ENCODE measurements at places on chromosomes 4 and X.
A peak's percentile ranks its signal among the peaks of the same experiment; 100 is the strongest.

- no peak for DNase-seq
Observed at GRCh38 chr4:160110891-160111290, 1008.0 kb downstream of the RAPGEF2 start.

- peak; percentile 15 for DNase-seq
Observed at GRCh38 chr4:53804719-53805118, 213.4 kb upstream of the LNX1 start.

DNA sequence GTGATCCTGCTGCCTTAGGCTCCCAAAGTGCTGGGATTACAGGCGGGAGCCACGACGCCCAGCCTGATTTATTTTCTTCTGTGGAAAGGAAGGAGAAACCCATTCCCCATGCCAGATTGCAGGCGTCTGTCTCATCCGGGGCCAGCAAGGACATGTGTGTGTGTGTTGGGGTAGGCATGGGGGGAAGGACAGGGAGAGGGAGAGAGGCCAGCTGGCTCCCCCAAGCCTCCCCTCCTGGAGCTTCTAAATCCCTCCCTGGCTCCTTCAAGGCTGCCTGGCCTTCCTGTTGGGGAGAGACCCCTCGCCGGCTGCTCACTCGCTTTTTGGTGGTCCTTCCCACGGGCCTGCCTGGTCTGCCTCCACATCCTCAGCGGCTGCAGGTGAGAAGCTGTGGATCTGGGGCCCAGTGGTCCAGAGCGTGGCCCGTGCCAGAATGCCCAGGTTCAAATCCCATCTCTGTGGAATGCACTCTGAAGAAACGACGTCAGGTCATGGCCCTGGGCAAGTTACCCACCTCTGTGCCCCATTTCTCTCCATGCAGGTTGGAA is 1.3 kb upstream of the PLXNB3 start:
- no peak for DNase-seq

DNA sequence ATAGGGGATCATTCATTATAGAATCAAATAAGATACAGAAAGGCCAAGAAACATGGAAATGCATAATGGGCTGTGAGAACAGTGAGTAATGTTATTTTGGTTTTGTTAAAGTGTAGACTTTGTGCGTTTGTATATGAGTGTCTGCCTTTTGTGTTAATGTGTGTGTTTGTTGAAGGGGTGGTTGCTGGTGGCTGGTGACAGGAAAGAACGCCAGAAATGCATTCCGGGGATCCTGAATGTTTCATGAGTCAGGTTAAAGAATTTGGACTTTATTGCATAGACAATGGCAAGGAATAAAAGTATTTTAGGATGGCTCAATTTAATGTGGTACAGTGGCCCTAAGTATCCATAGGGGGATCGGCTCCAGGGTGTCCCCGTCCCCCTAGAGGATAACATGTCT is 1228.9 kb downstream of the PCDH7 start:
- no peak for DNase-seq

DNA sequence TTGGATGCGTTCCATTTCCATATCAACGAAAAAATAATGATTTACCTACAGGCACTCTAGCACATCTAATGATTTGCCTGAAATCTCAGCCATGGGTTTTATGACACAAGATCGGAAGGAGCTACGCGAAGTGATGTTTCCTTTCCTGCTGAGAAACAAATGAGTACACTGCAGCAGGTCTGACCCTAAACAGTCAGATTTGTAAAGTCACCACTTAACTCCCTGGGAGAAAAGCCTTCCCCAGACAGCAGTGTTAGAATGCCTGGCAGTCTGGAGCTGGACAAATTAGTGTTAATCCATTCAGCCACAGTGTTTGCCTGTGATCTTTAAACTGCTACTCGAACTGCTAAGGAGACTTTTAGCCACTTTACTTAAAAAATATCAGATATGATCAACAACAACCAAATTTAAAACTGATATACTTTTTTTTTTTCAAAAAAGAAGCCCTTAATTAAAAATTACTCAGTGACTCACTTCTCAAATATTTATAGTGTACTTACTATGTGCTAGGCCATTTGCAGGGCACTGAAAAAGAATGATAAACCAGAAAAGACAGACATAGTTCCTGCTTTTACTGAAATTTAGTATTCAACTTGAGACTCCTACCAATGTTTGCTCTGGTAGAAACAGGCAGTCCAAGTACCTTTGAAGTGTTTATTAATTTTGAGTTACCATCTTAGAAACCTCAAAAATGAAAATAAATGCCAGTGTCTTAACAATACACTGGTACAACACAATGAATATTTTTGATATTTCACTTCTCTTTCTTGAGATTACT is 104.5 kb downstream of the SHISA3 start:
- no peak for DNase-seq

DNA sequence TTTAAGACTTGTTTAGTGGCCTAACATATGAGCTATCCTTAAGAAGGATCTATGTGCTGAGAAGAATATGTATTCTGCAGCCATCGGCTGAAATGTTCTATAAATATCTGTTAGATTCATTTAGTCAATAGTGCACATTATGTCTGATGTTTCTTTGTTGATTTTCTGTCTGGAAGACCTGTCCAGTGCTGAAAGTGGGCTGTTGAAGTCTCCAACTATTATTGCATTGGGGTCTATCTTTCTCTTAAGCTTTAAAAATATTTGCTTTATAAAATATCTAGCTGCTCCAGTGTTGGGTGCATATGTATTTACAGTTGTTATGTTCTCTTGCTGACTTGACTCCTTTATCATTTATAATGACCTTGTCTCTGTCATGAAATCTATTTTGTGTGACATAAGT is 9.4 kb upstream of the BLTP1 start:
- no peak for DNase-seq

DNA sequence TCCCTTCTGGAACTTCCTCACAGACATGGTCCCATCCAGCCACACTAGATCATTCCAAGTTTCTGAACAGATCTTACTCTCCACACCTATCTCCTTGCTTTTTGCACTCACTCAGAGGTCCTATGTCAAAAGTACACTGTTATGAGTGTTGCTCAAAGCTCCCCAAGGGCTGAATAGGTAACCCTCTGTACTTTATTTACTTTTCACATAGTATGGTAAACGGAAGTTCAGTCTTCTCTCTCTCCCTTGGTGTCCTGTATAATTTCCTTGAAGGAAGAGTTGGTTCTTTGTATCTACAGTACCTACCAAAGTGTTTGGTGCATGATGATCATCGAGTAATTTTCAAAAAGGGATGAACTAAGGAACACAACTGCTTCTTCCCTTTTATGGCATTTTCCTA is 74.4 kb downstream of the ARHGEF38 start:
- DNase-seq = no peak

DNA sequence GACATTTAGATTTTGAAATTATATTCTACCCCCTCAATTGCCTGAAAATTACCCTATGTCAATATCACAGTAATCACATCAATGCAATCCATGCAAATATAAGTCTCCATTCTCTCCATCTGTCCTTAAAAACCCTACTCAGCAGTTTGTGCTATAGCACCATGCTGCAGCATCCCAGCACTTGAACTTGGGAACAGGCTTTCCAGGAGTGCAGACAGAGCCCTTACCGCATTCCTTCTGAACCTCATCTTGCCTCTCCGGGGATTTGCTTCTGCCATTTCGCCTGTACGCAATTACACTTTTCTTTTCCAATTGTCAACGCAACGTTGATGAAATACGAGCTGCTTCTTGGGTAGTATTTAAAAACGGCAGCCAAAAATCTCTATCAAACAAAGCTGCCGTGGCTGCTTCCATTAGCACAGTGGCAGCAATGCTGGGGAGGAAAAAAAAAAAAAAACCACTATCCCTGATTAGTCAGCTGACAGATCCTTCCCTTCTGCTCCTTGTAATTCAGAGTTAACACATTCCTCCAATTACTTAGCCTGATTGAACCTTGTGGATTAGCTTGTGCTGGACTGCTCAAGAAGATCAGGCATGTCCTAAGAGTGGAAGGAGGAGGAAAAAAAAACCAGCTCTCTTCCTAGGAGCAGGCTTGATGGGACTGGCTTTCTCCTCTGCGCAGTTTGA is 65.6 kb downstream of the MCF2 start:
- DNase-seq = peak; percentile 28

- no peak for DNase-seq
Observed at GRCh38 chr4:94395562-94395961, 52.9 kb upstream of the HPGDS start.

- DNase-seq = peak; percentile 43
Observed at GRCh38 chr4:184347251-184348239, 126.8 kb downstream of the IRF2 start.

- DNase-seq = peak; percentile 1
Observed at GRCh38 chrX:137067147-137067546, 33.4 kb upstream of the GPR101 start.

GRCh38 chr4:158197194-158197776 is 13.0 kb upstream of the TMEM144 start:
- no peak for DNase-seq

- no peak for DNase-seq
Observed at GRCh38 chr4:26830033-26830432, 30.6 kb upstream of the STIM2 start.

GRCh38 chr4:123977641-123978081 is 581.1 kb downstream of the SPRY1 start:
- DNase-seq = no peak

GRCh38 chr4:81565142-81565870 is 93.6 kb upstream of the RASGEF1B start:
- DNase-seq = no peak

- DNase-seq = no peak
Observed at GRCh38 chr4:107837317-107837716, 12.6 kb downstream of the SGMS2 start.

GRCh38 chrX:20362268-20363267 is 95.9 kb upstream of the RPS6KA3 start:
- no peak for DNase-seq

DNA sequence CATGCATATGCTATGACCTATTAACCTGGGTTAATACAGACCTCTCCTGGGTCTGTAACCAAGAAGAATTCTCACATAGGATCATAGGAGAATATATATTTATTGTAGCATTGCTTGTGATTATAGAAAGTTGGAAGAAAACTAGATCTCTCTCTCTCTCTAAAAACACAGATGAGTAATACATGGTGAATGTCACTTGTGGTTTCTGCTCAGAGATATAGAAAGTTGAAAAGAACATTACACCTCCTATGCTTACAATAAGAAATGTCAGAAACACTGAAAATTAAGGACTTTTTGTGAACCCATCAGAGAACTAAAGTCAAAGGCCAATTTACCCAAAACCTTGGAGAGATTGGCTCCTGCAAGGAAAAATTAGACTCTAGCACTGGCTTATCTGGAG is 1389.5 kb downstream of the FAM133A start:
- peak; percentile 66 for DNase-seq

DNA sequence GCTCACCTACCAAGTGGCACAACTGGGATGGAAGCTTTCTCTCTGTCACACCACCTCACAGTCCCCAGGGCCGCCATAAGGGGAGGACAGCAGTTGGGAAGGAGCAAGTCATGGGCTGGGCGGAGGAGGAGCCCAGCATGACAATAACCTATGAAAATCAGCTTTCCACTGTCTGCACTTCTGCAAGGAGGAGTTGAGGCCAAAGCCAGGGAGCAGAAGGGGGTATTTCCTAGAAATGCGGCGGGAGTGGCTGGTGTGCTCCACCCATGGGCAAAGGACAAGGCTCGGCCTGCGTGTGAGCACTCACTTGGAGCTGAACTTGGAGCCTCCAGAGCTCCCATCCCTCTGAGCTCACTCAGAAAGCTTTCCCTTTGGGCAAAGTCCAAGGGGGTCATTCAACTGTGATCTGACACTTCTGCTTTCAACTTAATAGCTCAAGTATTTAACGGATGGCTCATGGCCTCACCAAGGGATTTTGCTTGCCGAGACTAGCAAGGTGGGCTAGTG is 18.5 kb downstream of the APLN start:
- no peak for DNase-seq

GRCh38 chrX:31652650-31653049 is 580.8 kb upstream of the FTHL17 start:
- DNase-seq = no peak

GRCh38 chr4:5144384-5144783 is 93.1 kb downstream of the STK32B start:
- no peak for DNase-seq

- peak; percentile 37 for DNase-seq
Observed at GRCh38 chr4:84967243-84967690, 777 bp upstream of the WDFY3 start.

GRCh38 chr4:176193938-176194337 is 1.4 kb downstream of the SPATA4 start:
- peak; percentile 85 for DNase-seq

- DNase-seq = no peak
Observed at GRCh38 chr4:184861047-184861446, 35.3 kb upstream of the ACSL1 start.

GRCh38 chr4:185298728-185299430 is 89.5 kb downstream of the SNX25 start:
- DNase-seq = no peak

DNA sequence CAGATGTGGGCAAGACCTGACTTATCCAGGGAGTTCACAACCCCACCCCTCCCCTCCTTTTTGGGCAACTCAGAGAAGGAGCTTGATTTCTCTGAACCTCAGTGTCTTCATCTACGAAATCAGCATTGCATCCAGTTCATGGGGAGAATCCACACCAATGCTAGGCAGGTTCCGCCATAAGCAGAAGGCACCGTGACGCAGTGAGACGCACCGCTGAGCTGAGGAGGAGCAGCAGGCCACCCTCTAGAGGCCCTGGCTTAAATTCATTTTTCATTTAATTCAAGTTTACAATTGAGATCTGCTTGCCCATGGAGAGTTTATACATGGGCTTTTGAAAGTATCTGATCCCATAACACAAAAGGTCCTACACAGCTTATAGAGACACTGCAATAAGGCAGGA is 55.7 kb downstream of the CPZ start:
- DNase-seq = no peak

DNA sequence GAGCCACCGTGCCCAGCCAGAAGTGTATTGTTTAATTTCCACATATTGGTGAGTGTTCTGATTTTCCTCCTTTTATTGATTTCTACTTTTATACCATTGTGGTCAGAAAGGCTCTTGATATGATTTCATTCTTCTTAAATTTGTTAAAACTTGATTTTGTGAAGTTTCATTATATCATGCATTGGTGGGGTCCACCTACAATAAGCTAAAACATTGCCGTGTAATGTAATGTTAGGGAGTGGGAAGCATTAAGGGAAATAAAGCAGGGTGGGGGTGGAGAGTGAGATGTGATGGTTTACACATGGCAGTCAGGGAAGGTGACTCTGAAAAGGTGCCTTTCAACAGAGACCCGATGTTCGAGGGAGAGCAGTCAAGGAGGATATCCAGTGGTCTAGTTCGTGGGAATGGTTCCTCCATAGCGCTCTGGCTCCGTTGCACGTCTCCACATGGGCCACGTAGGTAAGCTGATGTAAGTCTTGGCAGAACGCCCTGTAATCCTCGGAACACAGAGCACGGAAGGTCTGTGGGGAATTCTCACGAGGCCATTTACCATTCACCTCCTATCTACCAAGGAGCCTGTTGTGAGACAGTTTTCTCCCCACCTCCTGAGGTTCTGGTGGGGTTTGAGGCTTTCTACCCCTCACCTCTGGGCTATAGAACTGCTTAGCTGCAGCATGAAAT is 7.7 kb upstream of the WDR13 start:
- no peak for DNase-seq
